Naive thymus-derived CD4-positive, alpha-beta T cell (primary cell): ENCODE measurements at places on chromosomes 2 and 18. TPM values are rescaled to one million over a fixed set of nuclear protein-coding genes. Genes with fewer than 3 reads are reported as not detected.

DNA sequence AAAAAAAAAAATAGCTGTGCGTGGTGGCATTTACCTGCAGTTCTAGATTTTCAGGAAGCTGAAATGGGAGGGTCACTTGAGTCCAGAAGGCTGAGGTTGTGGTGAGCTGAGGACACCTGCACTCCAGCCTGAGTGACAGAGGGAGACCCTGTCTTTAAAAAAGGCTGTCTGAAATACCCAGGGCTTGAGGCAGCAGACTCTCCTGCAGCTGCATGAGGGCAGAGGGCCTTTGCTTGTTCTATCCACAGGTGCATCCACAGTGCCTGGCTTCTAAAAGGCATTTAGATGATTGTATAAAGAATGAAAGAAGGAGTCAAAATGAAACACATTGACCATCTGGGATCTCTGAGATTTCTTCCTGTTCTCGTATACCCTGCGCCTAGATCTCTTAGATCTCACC, 152.9 kb downstream of the MGAT5 start:
- H3K27me3 ChIP-seq = no peaks in the 10 kb centered on the region
- H3K36me3 ChIP-seq = peaks cover 4% of the 10 kb centered on the region
- no peak overlapping the region for H3K27ac ChIP-seq
- peaks cover 17% of the 10 kb centered on the region for H3K4me1 ChIP-seq

IL36A gene
- total RNA-seq = 1.8 TPM

GRCh38 chr2:10668402-10669012, 21.3 kb downstream of the NOL10 start:
- no peak overlapping the region for H3K27ac ChIP-seq
- peaks cover 11% of the 10 kb centered on the region for H3K36me3 ChIP-seq
- no peaks in the 10 kb centered on the region for H3K27me3 ChIP-seq
- H3K4me1 ChIP-seq = no peaks in the 10 kb centered on the region

CFAP65 gene
- total RNA-seq = not detected

DNA sequence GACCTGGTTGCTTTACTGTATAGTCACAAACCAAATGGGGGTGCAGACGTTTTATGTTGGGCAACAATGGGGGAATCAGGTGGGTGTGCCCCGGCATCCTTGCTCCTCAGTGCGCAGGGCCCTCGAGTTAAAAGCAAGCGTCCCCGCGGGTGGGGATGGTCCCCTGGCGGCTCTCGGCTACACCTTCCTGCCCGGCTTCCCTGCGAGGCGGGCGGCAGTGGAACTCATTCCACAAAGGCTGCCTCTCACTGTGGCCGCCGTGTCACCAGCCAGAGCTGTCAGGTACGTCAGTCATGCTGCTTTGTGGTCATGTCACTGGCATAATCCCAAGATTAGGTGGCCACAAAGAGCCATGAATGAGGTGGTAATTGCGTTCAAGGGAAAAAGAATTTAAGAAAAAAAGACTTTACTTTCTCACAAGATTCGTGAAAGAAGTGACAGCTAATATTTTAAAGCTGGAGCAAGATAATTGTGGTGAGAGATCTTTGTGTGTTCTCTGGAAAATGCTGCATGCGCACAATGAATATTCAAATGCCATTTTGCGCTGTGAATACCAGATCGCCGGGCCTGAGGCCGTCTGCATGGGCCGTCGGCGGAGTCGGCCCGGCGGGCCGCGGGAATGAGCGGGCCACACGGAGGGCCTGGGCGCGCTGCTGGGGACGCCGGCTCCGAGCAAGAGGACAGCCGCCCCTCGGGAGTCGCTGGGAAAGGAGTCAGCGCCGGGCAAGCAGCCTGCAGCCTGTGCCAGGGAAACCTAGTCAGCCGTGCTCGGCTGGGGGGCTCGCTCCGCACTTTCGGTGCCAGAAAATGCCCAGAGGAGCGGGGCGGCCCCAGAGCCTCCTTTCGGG, 82.3 kb upstream of the LDLRAD4 start:
- no peaks in the 10 kb centered on the region for H3K27me3 ChIP-seq
- peaks cover 7% of the 10 kb centered on the region for H3K4me1 ChIP-seq
- H3K36me3 ChIP-seq = no peaks in the 10 kb centered on the region
- H3K27ac ChIP-seq = peak overlapping the region; percentile 75
- H3K4me3 ChIP-seq = peak overlapping the region; percentile 83
